ENCODE measurements at places on chromosomes 3 and 15. TPM values are rescaled to one million over a fixed set of nuclear protein-coding genes. Genes with fewer than 3 reads are reported as not detected.

Gene GFM1
- total RNA-seq: 76.4 TPM

GRCh38 chr3:132242790-132243189 is 74.4 kb upstream of the ACP3 start:
- H3K4me3 ChIP-seq: no peak overlapping the region
- no peak for DNase-seq
- no peak overlapping the region for H3K27ac ChIP-seq
- H3K4me1 ChIP-seq: peaks cover 4% of the 10 kb centered on the region
- H3K36me3 ChIP-seq: no peaks in the 10 kb centered on the region

DNA sequence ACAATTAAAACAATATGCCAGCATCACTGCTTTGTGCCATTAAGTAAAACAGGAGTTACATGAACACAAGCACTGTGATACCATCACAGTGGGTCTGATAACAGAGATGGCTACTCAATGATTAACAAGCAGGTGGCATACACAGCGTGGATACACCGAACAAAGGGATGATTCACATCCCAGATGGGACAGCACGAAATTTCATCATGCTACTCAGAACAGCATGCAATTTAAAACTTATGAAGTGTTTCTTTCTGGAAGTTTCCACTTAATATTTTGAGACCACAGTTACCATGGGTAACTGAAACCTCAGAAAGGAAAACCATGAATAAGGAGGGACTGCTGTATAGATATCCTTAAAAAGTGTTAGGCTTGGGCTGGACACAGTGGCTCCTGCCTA is 44.5 kb downstream of the SLC24A1 start:
- DNase-seq: no peak
- H3K27me3 ChIP-seq: no peaks in the 10 kb centered on the region
- H3K4me1 ChIP-seq: no peaks in the 10 kb centered on the region
- no peak overlapping the region for H3K27ac ChIP-seq

GRCh38 chr3:14133188-14133800 is 8.4 kb downstream of the TMEM43 start:
- H3K4me1 ChIP-seq: peaks cover 16% of the 10 kb centered on the region
- DNase-seq: no peak
- H3K36me3 ChIP-seq: peaks cover 100% of the 10 kb centered on the region
- H3K27ac ChIP-seq: no peak overlapping the region

- no peak for DNase-seq
- H3K36me3 ChIP-seq: no peaks in the 10 kb centered on the region
- H3K27me3 ChIP-seq: peaks cover 22% of the 10 kb centered on the region
- H3K27ac ChIP-seq: no peak overlapping the region
- H3K4me3 ChIP-seq: no peak overlapping the region
Observed at GRCh38 chr3:158111861-158112260, 2.0 kb downstream of the RSRC1 start.

- H3K4me3 ChIP-seq: no peak overlapping the region
- H3K27me3 ChIP-seq: no peaks in the 10 kb centered on the region
- peaks cover 78% of the 10 kb centered on the region for H3K4me1 ChIP-seq
Observed at GRCh38 chr3:129593595-129594339, 12.7 kb downstream of the PLXND1 start.

GRCh38 chr3:52403955-52404354 is 40.9 kb downstream of the SEMA3G start:
- no peak overlapping the region for H3K4me3 ChIP-seq
- H3K36me3 ChIP-seq: peaks cover 97% of the 10 kb centered on the region
- no peaks in the 10 kb centered on the region for H3K27me3 ChIP-seq
- peaks cover 39% of the 10 kb centered on the region for H3K4me1 ChIP-seq
- no peak overlapping the region for H3K27ac ChIP-seq

DNA sequence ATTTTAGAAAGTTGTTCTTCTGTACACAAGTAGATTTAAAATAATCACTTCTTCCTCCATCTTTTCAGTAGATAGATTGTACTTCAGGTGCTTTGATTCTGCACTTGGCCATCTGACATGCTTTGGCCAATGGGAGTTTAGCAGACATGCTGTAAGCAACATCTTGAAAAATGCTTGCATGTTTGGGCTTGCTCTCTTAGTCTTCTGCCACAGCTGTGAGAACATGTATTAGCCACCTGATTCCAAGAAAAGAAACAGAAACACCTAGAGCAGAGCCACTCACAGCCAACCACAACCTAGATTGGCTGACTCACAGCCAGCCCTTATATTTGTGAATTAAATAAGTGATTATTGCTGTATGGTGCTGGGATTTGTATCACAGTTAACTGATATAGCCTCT is 70.2 kb upstream of the GADL1 start:
- no peaks in the 10 kb centered on the region for H3K4me1 ChIP-seq
- no peaks in the 10 kb centered on the region for H3K36me3 ChIP-seq
- DNase-seq: no peak
- no peaks in the 10 kb centered on the region for H3K27me3 ChIP-seq
- H3K27ac ChIP-seq: no peak overlapping the region
